ENCODE measurements at places on chromosomes 6 and 20.

- no peak for DNase-seq
Observed at GRCh38 chr6:125377621-125378020, 75.9 kb upstream of the HDDC2 start.

- no peak for DNase-seq
Observed at GRCh38 chr6:167127785-167128531, 5.1 kb downstream of the CCR6 start.

GRCh38 chr20:51387125-51387875 is 155.2 kb downstream of the NFATC2 start:
- DNase-seq = no peak

- no peak for DNase-seq
Observed at GRCh38 chr6:150876598-150876997, 11.1 kb downstream of the MTHFD1L start.

DNA sequence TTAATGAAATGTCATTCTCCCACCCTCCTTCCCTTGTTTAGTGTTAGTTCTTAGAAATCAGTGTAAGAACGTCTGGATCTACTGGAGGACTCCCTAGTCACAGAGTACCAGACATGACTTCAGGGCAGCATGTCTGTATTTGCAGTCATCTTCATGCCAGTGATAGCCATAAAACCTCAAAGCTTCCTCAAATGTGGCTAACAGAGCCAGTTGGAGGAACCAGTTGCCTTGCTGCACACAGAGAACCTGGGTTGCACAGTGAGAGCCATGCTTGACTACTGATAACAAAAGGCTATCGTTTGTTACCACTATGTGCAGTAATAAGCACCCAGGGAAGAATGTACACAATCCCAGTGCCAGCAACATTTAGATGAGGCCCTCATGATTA is 20.1 kb downstream of the NT5E start:
- DNase-seq = no peak

DNA sequence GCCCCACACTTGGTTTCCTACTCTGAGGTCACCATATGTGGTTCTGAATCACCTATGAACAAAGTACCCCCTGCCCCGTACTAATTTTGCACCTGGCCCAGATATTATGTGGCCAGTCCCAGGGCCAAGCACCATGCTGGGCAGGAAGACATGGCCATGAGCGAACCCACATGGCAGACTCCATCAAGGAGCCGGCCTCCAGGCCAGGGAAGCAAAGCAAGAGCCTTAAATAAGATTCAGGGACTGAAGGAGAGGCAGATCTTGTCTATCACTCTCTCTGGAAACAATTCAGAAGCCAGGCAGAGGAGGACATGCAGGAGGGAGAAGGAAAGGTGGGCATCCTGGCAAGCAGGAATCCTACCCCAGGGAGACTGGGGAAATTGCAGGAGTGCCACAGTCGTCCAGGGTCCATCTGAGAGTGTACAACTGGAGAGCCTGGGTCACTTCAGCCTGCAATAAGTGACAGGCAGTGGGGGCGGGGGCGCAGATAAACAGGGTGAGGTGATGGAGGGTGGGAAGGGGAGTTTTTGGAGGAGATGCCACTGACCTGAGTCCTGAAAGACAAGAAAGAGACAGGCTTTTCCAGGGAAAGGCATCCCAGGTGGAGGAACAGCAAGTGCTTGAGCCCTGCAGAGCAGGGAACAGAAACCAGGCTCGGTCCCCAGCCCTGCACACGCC is 2.1 kb upstream of the BMP7 start:
- no peak for DNase-seq

DNA sequence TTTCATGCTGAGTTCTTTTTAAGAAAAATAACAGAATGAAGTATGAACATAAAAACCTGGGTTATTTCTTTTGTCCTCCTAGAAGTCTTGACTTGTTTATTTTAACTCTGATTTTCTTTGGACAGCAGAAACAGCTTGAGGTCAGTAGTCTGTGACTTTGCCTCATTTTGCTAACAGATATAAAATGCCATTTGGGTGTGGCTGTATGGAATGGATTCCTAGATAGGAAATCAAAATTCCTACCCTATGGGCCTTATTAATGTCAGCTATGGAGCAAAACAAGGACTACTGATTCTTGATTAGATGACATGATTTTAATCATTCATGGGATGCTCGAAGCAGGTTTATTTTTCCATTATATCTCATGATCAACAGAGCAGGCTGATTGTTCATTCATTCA is 46.8 kb upstream of the TENT5A start:
- DNase-seq = no peak

- peak; percentile 16 for DNase-seq
Observed at GRCh38 chr20:38165089-38165965, at the start of gene TGM2. Gene TGM2 (minus strand): TSS chr20:38165270. CDS start chr20:38165198, 72 bp downstream.

DNA sequence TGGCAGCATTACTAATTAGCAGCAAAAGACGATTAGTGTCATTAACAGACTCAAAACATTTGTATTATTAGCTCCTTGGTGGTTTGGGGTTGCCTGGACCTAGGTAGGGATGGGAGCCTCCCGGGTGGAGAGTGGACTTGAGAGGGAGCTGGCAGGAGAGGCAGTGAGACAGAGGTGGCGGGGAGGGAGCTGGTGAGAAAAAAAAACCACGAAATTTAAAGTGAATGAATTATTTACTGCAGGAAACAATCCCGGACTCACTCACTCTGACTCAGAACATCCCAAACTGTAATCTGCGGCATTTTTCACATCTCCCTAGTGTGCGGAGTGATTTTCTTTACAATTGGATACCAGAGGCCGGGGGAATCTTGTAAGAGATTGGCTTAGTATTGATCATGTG is 14.3 kb upstream of the CDH22 start:
- no peak for DNase-seq

DNA sequence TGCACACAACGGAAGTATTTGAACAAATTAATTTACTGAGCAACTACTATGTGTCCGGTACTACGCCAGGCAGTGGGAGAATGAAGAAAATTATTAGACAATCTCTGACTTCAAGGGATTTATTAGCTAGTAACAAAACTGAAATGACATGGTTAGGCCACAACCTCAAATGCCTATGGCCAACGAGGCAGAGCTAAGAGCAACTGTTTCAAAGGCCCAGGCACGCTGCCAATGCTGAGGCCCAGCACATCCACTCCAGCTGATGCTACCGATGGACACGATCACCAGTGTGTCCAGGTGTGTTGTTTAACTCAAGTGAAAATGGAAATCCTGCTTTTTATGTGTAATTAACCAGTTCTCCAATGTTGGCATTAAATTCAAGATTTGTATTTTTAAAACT is 420.9 kb downstream of the PRKN start:
- no peak for DNase-seq

DNA sequence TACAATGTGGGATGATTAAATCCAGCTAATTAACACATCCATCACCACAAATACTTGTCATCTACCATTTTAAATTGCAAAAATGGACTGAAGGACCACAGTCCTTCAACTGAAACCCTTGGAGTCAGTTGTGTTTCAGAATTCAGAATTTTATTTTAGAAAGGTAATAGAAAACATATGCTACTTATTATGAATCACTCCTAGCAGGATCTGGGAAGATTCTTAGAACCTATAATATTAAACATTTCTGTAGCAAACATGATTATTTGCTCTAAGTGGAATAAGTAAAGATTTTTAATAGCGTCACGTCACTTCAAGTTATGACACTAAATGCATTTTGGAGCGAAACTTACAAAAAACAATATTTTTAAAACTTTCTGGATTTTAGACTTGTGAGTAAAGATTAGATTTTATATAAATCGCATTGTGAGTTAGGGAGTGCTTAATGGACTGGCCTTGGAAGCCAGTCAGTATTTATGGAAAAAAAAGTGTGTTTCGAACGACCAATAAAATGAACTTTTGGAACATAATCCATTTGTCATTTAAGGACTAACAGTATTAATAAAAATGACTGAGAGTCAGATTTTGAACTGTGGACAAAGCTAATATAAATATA is 71.8 kb upstream of the PHACTR2 start:
- no peak for DNase-seq

DNA sequence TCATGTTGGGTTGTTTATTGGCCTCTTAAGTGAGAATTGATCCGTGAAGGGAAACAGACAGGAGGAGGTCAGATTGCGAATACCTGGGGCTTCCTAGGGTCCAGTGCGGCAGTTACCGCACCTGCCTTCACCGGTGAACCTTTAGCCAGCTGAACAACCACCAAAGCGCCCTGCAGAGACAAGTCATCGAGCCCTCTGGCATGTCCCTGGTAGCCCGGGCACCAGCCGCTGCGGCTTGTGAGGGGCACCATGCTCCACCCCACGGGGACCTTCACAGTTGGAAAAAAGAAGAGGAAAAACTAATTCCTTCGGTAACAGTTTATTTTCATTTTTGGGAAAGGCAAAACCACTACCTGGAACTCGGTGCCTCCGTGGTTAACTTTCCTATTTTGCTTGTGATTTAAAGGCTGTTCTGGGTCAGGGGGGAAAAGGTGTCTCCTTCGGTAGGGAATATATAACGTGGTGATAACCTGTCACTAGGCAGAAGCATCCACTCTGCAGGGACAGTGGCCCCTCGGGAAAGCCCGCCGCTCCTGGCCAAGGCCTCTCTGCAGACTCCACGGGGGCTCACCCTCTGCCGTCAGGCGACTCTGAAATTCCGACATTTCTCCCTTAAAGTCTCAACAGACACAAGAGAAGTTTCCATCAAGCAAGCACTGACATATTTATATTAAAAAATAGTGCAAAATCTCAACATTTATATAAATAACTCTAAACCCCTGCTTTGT is 30.7 kb upstream of the ZBP1 start:
- DNase-seq = no peak

- DNase-seq = no peak
Observed at GRCh38 chr20:24784607-24785006, 164.5 kb upstream of the CST7 start.

DNA sequence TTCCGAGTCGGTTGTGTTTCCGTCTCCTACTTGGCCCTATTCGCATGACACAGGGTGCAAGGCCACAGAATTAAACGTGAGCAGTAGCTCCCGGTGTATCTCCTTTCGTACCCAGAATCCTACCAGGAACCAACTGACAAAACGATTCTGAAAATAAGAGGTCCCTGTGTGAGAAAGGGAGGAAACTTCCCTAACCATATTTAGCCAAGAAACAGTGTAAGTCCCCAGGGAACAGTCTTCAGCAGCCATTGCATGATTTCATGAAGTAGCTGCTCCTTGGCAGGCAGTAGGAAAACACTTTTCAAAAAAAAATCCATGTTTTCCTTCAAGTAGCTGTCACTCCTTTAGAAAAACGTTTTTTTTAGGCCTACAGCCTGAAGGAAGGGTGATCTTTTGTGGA is 46.9 kb downstream of the PDE10A start:
- DNase-seq = no peak

DNA sequence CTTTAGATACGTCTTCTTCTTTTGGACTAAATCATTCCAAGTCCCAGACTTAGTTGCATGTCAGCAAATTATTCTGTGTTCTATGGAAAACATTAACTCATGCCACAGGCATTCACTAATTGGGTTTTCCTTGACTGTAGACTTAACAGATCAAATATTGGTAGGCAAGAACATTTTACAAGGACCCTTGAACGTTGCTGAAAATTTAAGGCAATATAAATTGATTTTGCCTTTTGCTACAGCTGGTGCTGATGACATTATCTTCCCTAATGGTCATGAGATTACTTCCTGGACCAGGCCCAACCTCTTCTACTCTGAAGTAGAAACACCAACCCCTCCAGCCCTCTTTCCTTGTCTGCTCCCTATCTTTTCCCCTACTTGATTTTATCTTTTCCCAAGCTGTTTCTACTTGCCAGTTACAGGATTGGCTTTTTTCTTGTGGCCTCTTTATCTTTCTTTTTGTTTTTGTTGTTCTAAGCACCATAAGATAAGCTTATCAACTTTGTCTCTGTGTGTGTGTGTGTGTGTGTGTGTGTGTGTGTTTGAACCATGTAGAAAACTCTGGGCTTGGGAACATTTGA is 514.0 kb upstream of the SOX4 start:
- DNase-seq = no peak

DNA sequence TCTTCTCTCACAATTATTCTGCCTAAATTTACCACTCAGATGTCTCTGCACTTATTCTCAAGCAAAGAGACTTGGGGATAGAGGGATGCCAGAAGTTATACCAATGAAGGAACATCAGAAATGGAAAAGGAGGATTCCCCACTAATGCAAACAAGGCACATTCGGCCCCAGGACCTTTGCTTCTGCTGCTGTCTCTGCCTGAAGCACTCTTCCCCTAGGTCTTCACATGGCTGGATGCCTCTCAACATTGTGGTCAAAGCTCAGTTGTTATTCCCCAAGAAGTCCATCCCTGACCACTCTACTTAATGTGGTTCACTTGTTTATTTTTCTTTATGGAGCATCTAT is 508.7 kb downstream of the DOK5 start:
- DNase-seq = no peak

GRCh38 chr6:90319044-90319443 is 22.4 kb upstream of the BACH2 start:
- DNase-seq = no peak

DNA sequence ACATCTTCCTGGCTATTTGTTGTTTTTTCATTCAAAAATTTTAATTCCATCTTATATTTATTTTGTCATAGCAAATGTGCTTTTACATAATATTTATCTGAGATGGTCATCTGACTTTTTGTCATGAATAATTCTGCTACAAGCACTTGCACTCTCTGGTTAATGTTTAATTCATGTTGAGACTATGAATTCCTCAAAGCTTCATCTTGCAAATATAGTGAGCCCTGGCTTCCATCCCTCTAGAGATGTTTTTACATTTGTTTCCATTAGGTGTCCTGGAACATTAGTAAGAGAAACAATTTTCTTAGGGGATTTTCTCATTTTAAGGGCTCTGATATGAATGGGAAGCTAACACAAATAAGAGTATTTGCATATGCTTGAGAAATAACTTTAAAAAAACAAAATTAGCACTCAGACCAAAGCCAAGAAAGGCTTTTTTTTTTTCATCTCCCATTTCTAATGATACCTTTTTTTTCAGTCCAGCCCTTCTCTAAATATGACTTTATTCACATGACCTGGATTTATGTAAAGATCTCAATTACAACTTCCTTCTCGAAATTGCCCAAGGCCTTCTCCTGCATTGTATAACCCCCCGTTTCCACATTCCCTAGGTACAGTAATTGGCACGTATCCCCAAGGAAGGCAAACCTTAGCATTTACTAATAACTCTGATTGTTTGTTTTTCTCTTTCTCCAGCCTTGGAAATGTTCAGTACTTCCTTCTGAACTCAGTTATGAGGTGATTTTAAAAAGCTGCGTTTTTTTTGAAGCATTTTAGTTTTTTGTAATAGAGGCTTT is 797.0 kb upstream of the GJE1 start:
- no peak for DNase-seq

- no peak for DNase-seq
Observed at GRCh38 chr20:42319252-42320013, 701.3 kb upstream of the CHD6 start.

- no peak for DNase-seq
Observed at GRCh38 chr6:39446909-39447308, 124.4 kb upstream of the KCNK16 start.

GRCh38 chr20:53497246-53497645 is 96.4 kb downstream of the ZNF217 start:
- DNase-seq = no peak

DNA sequence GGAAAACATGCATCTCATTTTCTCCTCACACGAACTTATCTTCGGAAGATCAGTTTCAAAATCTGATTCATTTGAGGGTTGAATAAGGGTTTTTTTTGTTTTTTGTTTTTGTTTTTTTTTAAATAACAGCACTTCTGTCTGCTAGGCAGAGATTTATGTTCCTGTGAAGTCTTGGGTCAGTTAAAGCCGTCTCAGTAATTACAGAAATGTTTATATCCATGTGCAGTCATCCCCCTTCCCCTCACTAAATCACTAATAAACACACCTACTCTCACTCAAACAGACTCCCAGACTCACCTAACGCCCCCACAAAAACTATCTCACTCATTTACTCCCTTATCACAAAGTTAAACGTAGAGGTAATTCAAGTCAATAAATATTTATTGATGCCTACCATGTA is 214.2 kb upstream of the SUPT3H start:
- DNase-seq = no peak
